ENCODE measurements at places on chromosomes 5 and 9. TPM values are rescaled to one million over a fixed set of nuclear protein-coding genes. Genes with fewer than 3 reads are reported as not detected.

NUDT12 gene
- total RNA-seq = 6.4 TPM

LECT2 gene
- total RNA-seq = not detected

TMC1 gene
- total RNA-seq = not detected

GRCh38 chr9:93976973-93977372 lies 21.8 kb upstream of the BARX1 start:
- no peaks in the 10 kb centered on the region for H3K4me1 ChIP-seq
- no peaks in the 10 kb centered on the region for H3K36me3 ChIP-seq
- DNase-seq = no peak
- no peaks in the 10 kb centered on the region for H3K27me3 ChIP-seq

DNA sequence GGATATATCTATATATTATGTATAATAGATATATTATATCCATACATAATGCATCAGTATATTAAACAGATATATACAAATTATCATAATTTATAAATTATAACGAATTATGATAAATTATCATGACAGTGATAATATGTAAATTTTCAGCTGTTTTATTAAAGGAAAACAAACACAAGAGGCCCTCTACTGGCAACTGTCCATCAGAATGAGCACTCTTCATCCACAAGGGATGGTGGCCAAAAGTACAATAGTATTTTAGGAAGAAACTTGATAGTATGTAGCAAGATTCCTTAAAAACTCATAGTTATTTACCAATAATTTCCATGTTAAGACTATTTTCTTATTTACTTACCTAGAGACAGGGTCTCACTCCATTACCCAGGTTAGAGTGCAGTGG lies 113.3 kb upstream of the LPAR1 start:
- DNase-seq = no peak
- H3K27me3 ChIP-seq = no peaks in the 10 kb centered on the region
- H3K36me3 ChIP-seq = no peaks in the 10 kb centered on the region
- no peak overlapping the region for H3K27ac ChIP-seq

DNA sequence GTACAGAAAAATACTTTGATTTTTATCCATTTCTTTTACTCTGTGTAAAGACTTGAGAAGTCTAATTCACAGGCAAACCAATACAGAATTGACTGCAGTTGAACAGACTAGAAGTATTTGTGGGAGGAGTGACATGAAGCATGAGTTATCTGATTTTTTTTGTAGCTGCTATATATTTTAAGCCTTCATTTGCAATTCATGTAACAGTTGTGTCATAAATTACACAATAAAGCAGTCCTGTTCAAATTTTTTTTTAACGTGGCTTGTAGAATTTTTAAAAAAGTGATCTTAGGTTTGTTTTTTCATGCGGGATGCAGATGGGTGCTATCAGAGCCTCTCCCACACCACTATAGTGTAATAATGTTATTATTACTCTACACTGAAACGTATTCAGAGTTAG lies 2.9 kb upstream of the MAML1 start:
- DNase-seq = no peak
- peaks cover 5% of the 10 kb centered on the region for H3K4me1 ChIP-seq
- peaks cover 48% of the 10 kb centered on the region for H3K36me3 ChIP-seq
- no peak overlapping the region for H3K4me3 ChIP-seq
- no peaks in the 10 kb centered on the region for H3K27me3 ChIP-seq

DNA sequence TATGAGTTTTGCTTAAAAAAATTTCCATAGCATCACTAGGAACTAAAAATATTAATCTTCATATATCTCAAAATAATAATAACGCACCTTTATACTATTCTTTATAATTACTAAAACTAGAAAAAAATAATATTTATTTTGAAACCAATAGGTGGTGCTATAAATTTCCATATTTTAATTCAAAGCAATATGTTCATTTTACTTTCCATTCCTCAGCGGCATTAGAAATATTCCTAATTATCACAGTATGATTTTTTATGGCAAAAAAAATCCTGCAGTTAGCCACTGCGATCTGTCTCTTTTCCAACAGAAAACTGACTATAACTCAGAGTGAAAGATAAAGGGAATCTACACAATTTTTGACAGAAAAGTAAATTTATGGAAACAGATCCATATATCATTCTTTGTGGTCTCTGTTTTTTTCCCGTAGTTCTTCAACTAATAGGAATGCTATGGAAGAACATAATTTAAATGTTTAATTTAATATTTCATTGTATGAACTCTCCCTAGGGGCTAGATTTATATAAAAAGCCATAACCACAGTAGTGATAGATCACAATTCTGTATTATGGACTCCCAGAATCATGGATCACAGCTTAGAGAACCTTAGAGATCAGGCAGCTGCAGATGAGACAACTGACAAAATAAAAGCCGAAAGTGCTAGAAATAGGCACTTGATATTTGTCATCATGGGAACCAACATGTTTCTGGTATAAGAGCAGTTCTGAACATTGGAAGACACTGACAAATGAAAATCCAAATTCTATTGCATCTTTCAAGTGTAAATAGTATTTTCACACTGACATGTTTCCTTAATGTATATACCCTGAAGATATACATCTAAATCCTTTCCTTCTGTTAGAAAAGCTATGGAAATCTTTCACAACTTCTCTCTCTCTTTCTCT lies 167.7 kb upstream of the MPDZ start:
- no peaks in the 10 kb centered on the region for H3K4me1 ChIP-seq
- no peaks in the 10 kb centered on the region for H3K27me3 ChIP-seq
- H3K4me3 ChIP-seq = no peak overlapping the region
